ENCODE measurements at places on chromosomes 2 and 18.

DNA sequence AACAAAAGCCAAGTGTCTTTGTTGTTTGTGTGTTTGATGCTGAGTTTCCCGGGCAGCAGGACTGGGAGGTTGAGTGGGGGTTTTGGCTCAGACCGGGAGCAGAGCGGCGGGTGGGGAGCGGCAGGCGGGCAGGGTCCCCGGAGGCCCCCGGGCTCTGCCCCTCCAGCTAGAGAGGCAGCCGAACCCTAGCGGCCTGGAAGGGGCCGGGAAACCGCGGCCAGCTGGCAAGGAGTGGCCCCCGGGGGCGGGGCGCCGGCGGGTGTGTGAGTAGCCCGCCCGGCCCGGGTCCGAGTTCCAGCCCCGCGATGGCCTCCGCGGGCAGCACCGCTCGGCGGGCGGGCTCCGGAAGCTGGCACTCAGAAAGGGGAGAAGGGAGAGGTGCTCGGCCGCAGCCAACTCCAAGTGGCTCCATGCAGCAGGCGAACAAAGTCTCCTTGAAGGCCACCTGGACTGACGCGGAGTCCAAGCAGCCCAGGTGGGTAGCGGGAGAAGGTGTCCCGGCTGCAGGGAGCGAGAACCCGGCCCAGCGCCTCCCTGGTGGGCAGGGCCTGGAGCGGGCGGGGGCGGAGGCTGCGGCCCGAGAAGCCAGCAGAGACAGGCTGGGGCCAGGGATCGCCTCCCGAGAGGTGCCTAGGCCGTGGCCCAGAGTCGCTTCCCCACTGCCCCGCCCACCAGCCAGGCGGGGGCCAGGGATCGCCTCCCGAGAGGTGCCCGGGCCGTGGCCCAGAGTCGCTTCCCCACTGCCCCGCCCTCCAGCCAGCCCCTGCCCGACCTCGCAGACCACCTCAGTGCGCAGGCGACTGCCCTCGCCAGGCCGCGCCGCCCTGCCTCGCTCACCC lies at the start of gene ANKRD53:
ANKRD53 (plus strand) TSS at position 290 of the 839 bp plus-strand sequence; CDS start at position 306, 16 bp downstream.
- peak; percentile 15 for DNase-seq

GRCh38 chr2:67652679-67653078 lies 255.5 kb downstream of the ETAA1 start:
- DNase-seq = no peak

DNA sequence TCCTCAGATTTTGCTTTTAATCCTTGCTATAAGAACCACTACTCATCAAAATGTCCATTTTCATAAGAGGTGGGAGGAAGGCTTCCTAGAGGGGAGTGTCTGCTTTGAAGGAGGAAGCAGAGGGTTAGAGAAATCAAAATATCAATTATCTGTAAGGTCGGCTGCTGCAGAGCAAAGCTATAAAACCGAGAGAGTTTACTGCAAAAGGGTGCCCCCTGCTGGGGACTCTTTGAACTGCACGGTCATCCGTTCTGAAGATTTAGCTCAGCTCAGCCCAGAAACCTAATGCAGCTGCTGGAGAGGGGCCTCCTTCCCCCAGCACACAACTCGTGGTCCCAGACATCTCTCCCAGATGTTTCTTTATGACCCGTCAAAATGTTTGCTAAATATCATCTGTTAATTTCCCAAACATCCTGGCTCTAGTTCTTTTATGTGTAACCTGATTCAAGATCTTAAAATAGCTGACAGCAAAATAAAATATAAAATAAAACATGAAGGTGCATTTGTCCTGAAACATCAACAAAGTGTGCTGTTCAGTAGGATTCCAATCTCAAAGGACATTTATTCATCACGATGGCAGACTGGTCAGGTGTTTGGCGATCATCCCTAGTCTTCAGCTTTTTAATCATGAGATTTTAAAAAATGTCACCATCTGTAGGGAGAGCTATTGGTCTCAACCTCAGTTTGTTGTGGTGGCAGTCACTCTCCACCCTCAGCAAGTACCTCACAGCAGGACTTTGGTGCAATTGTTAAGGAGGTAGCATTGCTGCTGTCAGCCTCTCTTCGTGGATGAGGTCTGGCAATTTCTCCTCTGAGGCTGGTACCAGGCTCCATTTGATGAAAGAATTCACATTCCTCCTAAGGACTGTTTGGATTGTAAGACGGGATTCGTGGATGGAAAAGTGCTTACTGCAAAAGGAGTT lies 185.9 kb downstream of the MTX2 start:
- peak; percentile 72 for DNase-seq

DNA sequence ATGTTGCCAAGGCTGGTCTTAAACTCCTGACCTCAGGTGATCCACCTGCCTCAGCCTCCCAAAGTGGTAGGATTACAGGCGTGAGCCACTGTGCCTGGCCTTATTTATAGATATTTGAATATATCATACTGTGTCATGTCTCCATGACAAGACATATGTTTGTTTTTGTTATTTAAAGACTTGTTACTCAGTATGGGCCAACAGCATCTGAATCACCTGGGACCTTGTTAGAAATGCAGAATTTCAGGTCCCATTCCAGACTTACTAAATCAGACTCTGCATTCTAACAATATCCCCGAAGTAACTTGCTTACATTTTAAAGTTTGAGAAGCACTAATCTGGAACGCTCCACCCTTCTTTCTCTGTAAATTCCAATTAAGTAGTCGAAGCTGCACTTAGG lies 33.2 kb downstream of the RPE start:
- no peak for DNase-seq

GRCh38 chr2:134333646-134334189 lies 79.8 kb downstream of the MGAT5 start:
- DNase-seq = peak; percentile 53

DNA sequence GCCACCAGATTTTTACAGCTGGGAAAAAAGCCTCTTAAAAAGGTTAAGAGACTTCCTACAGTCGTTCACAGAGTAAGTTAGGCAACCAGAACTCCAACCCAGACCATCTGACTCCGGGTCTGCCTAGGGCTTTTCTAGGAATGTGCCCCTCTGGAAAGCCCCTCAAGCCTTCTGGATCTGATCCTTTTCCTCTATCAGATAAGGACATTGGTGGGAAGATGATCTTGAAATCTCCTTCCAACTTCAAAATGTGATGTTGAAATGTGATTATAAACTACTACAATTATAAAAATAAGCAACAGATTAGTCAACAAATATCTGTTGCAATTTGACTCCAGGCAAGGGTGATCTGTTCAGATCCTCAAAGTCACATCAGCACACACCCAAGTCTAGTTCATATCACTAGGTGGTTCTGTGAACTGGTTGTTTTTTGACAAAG lies 270.4 kb downstream of the ARHGAP15 start:
- DNase-seq = no peak

DNA sequence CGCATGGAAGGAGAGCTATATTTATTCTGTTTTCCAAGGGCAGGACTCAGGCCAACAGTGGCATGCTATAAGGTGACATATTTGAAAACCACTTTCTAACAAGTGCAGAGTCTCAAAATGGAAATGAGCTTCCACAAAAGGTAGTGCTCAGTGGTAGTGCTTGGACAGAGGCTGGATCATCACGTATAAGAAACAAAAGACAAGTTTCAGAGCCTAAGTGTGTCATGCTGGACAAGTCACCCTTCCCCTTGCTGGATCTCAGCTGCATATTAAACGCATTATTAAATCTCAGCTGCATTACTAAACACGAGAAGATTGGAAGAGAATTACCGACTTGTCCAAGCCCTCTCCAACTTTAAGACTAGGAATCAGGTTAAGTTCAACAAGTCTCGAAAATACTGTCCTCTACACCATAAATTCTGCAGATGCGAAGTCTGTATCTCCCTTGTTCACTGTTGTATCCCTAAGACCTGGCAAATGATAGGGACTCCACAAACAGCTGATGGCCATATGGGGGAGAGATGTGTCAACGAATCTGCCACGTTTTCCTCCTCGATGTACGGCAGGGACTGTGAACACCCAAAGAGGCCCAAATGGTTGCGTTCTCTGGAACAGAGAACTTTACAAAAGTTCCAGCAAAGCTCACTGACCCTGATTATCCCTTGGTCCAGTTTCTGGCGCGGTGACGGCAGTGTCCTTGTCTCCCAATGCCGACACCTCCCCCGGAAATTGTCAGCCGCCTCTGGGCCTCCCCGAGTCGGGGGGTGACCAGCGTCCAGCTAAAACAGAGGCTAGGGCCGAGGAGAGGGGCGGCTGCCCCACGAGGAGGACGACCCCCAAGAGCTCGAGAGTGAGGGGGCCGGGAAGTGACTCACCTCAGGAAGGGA lies 611 bp downstream of the NOL10 start:
- DNase-seq = no peak

GRCh38 chr2:128818704-128819491 lies 500.2 kb upstream of the HS6ST1 start:
- no peak for DNase-seq

DNA sequence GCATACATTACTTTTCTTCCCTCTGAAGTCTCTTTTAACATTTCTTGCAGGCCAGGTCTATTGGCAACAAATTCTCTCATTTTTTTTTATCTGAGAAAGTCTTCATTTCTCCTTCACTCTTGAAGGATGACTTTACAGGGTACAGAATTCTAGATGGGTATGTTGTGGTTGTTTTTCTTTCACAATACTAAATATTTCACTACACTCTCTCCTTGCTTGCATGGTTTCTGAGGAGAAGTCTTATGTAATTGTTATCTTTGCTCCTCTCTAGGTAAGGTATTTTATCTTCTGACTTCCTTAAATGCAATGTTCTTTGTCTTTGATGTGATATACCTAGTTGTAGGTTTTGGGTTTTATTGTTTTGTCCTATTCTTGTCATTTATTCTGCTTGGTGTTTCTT lies 371.1 kb downstream of the FIGN start:
- DNase-seq = no peak

DNA sequence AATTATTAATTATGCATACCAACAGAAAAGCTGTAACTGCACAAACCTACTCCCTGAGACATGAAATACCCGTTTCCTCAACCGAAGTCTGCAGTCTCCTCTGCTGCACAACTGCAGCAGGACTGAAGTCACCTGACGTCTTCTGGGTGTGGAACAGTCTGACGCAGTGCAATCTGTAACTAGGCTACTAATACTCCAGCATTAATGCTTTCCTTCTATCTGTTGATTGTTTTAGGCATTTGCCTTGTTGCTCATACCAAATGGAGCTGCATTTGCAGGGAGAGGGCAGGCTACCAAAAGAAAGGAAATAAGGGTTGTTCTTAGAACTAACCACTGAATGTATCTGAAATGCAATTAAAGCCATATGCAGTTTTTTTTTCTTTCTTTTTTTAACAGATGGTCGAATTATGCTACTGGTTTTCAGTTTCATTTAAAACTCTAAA lies 40.1 kb downstream of the RTN4 start:
- DNase-seq = no peak

DNA sequence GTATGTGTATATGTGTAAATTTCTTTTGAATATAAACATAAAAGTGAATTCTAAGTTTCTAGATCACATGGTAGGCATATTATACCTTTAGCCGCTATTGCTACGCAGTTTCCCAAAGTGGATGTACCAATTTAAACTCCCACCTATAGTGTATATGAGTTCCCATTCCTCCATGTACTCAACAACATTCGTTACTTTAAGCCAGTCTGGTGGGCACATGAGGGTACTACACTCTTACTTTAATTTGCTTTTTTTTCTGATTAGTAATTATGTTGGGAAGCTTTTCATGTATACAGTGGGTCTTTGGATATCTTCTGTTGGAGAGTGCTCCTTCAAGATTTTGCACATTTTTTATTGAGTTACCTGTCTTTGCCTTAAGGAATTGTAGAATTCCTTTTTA lies 683.8 kb downstream of the ERBB4 start:
- no peak for DNase-seq

GRCh38 chr2:46915281-46915810 lies at the start of gene MCFD2:
Gene MCFD2, minus strand, starts transcription at chr2:46915806. Its CDS starts 6,635 bp downstream, at chr2:46909171.
- DNase-seq = no peak

- no peak for DNase-seq
These were observed 25.9 kb upstream of the ALLC start for GRCh38 chr2:3631851-3632659.

- DNase-seq = no peak
These were observed 12.9 kb upstream of the EPAS1 start for GRCh38 chr2:46284260-46284659.

DNA sequence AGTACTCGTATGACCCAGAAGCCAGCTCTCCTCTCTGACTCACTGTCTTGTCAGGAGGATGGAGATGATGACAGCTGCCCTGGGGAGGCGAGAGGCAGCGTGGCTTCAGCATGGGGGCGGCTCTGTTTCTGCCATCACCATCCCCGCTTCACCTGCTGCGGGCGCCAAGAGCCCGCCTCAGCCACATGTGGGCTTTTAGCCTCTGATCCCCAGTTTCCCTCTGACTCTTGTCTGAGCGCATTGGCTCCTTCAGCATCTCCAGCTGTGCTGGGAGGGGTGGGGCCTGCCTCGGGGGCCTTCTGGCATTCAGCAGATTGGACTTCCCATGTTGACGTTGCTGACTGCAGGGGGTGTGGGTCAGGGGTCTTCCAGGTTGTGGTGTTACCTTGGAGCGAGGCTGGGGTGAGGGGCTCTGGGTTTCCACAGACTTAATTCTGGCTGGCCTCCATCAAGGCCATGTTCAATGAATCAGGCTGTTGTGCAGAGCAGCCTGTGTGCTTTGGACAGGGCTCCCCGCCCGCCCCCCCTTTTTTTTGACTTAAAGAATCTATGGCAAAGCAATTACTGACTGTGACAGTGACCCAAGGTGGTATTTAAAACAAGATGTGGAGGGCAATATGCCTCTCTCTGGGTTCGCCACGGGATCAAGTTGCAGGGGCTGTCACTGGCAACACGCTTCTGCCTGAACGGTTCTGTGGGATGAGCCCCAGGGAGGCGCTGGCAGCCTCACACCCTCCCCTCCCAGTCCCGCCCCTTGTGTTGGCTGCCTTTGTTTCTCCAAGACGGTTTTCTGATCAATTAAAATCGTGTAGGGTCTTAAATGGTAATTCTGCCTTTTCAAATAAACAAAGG lies 228.3 kb downstream of the LDLRAD4 start:
- no peak for DNase-seq

DNA sequence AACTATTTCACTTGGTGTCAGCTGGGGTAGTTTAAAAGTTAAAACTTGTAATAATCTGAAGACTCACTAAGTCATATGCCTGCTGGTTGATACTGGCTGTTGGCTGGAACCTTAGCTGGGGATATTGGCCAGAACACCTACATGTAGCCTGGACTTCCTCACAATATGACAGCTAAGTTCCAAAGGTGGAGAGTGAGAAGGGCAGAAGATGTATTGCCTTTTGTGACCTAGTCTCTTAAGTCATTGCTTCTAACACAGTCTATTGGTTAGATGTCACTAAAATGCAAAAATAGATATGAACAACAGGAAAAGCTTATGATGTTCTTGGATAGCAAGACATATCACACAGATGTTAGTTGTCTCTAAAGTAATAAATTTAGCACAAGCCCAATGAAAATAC lies 113.2 kb upstream of the CHAC2 start:
- no peak for DNase-seq

DNA sequence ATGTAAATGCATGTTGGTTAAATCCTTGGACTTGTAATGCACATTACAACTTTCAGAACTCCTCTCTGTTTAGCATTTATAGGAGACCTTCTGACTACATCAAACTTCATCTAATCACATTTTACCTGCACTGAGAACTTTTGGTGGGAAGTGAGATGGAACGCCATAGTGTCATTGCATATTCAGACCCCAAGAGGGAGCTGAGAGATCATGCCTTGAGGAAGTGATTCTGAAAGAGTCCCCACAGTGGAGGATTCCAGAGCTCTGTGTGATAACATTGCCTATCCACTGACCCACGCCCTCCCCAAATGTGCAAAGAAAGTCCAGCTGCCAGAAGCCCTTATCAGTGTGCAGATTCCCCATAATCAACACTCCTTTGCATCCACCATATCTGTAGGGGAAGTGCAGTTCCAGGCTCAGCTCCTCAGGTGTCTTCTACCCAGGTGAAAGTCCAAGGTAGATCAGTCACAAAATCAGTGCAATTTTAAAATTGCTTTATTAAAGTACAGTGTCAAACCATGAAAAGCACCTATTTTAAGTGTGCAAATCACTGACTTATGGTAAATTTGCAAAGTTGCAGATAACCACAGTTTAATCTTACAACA lies 212.4 kb downstream of the RPIA start:
- peak; percentile 18 for DNase-seq

Data from NCI-H1105 (cell line).